AG09319 (cell line): ENCODE measurements at places on chromosomes 7 and 10.

GRCh38 chr7:108598153-108598552 lies 28.5 kb downstream of the DNAJB9 start:
- no peak for DNase-seq

- DNase-seq, result peak; percentile 42
These were observed 768 bp downstream of the CHCHD2 start for GRCh38 chr7:56105508-56105907.

DNA sequence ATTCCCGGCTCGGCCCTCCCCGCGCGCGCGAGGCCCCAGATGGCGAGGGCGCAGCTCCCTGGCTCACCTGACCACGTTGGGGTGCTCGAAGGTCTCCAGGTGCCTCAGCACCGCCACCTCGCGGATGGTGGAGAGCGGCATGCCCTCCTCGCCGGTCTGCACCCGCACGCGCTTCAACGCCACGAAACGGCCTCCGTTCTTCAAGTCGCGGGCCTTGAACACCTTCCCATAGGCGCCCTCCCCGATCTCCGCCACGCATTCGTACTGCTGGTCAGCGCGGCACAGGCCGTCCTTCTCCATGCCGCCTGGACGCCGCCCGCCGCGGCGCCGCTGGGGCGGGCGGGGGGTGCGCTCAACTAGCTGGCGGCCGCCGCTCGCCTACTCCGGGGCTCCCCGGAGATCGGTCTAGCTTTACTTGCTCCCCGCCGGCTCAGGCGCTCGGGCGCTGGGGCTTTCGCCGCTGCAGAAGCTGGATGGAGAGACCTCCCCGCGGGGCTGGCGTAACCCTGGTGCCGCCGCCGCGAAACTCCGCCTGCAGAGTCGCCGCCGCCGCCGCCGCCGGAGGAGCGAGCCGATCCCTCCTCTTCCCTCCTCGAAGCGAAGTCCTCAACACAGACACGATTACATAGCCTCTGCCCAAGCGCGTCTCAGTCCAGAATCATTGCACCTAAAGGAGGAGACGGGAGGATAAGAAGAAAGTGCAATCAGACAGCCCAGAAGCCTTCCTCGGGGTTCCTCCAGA lies 3.2 kb downstream of the CDK6 start:
- no peak for DNase-seq

- DNase-seq, result peak; percentile 10
These were observed 37.8 kb downstream of the RSU1 start for GRCh38 chr10:16779384-16779915.

GRCh38 chr7:47197486-47197885 lies 384.4 kb downstream of the TNS3 start:
- no peak for DNase-seq

- no peak for DNase-seq
These were observed 102.2 kb downstream of the TCF7L2 start for GRCh38 chr10:113052076-113052830.

DNA sequence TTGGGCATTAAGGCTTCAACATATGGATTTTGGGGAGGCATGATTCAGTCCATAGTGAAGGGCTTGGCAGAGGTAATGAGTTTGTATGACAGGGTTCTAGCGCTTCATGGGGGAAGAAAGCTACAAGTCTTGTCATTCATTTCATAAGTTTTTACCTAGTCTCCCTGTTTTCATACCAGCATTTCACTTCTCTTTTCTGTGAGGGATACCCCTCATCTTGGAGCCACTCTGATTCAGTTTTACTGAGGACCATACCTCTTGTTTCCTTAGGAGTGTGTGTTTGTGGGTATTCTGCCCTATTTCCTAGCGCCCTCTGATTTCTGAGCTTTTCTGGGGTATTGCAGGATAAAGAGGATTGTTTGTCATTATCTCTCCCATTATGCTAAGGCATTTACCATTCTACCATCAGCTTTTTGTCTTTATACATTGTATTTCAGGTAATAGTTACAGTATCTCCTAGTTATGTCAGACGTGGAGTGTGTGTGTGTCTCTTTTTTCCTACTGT lies 6.8 kb downstream of the RSBN1L start:
- no peak for DNase-seq

DNA sequence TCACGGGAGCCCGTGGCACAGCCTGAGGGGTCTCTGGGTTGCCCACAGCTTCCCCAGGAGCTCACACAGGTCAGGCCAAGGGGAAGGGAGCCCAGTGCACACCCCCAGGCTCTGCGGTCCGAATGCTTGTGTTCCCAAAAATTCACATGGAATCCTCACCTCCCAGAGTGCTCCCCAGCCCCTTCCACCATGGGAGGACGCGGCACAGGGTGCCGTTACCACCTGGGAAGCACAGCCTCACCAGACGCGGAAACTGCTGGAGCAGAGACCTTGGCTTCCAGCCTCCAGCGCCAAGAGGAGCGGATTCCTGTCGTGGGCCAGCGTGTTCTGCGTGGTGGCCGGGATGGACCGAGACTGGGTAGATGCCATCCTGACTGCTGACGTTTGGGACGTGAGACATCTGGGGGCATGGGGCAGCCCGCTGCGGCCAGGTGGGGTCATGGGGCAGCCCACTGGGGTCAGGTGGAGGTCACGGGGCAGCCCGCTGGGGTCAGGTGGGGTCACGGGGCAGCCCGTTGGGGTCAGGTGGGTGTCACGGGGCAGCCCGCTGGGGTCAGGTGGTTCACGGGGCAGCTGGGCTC lies 149.4 kb downstream of the WDR37 start:
- DNase-seq, result no peak

- no peak for DNase-seq
These were observed 20.7 kb downstream of the PRSS2 start for GRCh38 chr7:142791502-142791901.

GRCh38 chr7:8785081-8785480 lies 351.7 kb downstream of the NXPH1 start:
- no peak for DNase-seq

- DNase-seq, result no peak
These were observed 10.0 kb downstream of the WASL start for GRCh38 chr7:123738808-123739207.

- DNase-seq, result no peak
These were observed 83.8 kb downstream of the PDGFA start for GRCh38 chr7:435630-436366.

DNA sequence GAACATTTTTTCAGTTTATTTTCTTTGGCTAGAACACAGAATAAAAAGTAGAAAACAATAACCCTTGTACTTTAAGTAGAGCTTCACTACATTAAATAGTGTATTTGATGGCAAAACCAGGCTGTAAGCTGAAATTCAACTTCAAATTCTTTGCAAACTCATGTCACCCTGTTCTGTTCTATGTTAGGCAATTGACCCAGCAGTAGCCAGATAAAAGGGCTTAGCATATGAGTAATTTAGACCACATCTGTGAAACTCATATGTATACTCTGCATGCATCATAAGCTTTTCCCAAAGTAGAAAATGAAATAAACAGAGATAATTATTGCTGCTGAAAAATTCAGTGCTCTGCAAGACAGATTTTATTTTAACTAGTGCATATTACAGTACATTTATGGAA lies 150.2 kb downstream of the GNAI1 start:
- DNase-seq, result peak; percentile 45

DNA sequence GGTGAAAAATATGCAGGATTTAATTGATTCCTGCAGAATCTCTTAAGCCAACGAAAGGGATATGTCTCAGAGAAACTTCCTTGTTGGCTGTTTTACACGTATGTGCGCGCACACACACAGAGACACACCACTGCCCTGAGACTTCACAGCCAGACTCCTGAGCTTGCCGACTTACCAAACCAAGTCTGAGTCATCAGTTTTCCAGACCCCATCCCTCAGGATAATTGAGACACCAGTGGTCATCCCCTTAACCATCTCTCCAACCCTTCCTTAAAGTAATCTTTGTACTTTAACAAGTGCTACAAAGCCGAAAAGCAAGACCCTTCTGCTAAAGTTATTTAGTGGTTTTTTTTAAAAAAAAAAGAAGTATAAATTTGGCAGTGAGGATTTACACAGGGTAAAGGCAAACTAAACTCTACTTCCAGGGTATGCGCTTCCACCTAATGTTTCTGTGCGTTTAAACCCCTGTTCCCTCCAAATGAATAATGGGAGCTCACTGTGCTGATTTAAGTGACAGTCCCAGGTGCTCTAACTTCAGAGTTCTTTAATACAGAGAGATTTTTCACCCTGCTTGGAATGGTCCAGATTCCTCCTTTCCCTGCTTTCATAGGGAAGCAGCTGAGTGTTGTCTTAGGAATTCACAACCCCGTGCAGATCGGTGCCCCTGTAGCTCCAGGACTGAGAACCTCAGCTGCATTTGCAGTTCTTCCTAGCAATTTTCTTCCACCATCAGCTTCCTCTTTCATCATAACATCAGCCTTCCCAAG lies 198.5 kb downstream of the INHBA start:
- DNase-seq, result no peak

- no peak for DNase-seq
These were observed 10.5 kb upstream of the PAX4 start for GRCh38 chr7:127628445-127628844.

DNA sequence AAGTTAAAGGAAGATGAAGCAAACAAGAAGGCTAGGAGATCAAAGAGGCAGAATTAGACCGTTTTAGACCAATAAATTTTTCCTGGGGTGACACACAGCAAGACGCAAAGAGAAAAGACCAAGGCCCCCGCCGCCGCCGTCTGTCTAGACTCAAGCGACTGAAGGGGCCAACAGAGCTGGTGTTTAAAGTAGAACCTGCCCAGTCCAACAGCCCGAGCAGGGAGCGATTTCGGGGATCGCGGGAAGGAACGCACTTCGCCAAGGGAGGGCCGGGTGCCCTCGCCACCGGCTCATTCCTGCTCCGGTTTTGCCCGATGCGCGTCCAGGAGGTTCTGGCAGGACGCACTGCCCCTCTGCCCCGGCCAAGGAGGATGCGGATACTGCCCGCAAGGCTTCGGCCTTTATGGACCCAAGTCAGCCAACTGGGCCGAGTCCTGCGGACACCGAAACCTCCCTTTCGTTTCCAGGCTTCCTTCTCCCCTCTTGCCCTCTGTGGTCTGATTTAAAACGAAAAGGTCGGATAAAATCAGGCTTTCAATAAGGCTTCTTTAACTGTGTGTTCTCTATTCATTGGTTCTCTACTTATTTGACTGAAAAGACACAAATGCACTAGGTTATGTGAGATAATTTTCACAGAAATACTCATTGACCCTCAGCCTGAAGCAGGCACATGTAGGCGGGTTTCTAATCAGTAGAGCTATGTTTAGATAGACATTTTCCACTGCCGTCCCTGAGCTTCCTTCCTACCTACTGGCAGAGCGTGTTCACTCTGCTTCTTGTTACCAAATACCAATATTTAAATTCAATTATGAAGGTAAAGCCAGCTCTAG lies 2.2 kb upstream of the HOXA7 start:
- DNase-seq, result no peak

- no peak for DNase-seq
These were observed 144.9 kb downstream of the GRID1 start for GRCh38 chr10:86221442-86222335.

DNA sequence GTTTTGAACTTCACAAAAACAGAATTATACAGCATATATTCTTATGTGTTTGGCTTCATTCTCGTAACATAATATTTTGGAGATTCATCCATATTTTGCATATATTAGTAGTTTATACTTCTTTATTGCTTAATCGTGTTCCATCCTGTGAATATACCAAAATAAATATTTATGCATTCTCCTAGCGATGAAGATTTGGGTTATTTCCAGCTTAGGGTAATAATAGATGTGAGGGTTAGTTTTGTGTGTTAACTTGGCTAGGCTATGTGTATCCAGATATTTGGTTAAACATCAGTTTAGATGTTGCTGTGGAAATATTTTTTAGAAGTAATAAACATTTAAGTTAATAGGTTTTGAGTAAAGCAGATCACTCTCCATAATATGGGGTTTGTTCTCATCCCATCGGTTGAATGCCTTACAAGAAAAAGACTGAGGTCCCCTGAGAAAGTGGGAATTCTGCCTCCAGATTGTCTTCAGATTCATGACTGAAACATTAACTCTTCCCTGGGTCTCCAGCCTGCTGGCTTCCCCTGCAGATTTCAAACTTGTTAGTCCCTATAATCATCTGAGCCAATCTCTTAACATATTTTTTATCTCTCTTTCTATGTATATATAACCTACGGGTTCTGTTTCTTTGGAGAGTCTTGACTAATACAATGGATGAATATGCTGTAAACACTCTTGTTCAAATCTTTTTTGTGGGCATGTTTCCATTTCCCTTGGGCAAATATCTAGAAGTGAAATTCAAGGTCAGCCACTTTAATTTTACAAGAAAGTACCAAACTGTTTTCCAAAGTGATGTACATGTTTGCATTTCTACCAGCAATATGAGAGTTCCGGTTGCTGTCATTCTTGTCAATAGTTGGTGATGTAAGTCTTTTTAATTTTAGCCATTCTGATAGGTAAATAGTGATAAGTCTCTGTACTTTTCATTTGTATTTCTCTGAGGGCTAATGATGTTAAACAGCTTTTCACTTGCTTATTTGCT lies 48.7 kb downstream of the PDK4 start:
- no peak for DNase-seq

DNA sequence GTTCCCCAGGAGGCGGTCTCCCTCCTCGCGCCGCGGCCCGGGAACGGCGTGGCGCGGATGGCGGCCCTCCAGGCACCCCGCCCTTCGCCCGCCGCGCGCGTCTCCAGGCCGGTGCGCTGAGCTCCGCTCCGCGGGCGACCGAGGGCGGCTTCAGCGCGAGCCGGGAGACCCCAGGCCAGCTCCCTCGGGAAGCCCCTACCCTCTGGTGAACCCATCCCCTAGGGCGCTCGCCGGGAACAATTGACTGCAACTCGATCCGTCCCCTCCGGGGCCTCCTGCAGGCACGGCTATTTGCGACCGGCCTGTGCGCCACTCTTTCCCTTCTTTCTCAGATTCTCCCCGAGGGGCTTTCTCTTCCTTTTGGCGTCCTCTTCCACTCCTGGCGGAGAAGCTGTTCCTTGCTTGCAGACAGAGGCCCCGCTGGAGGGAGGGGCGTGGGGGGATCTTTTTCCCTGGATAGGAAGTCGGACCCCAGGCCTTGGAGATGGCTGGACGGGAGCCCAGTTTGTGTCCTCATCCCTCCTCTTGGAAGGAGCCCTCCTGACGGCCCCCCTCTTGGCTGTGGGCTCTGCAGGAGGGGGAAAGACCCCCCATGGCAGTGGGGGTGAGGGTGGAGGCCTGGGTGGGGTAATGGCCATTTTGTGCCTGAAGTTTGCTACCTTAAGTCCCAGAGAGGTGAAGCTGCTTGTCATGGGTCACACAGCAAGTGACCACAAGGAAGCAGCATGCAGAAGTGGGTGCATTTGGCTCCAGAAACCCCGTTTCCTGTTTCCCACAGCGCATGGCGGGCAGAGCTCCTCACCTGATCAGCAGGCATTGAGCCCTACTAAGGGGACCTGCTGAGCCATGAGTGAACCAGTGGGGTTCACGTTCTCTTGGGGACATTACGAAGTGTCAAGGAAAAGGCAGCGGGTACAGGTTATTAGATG lies 171.2 kb upstream of the TNRC18 start:
- DNase-seq, result no peak

GRCh38 chr10:125448596-125448995 lies 234.4 kb downstream of the TEX36 start:
- no peak for DNase-seq
